ENCODE measurements at places on chromosomes 3 and 15. TPM values are rescaled to one million over a fixed set of nuclear protein-coding genes. Genes with fewer than 3 reads are reported as not detected.

DNA sequence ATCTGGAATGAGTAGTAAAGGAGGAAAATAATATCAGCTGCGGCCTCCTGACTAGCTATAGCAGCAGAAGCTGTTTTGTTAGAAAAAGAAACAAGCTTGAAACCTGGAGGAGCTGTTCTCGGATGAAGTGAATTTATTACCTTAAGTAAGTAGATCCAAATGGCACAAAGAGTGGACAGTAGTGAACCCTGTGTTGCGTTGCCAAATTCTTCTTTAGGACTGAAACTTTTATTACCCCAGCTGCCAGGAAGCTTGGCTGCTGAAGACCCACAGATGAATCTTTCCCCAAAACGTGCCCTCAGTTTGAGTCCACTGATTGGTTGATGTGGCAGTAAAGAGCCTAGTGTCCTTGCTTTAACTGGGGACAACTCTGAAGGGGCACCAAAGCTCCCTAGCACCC, 366.8 kb upstream of the GBE1 start:
- no peak for DNase-seq

SLC25A20 gene
- 48.0 TPM for total RNA-seq

DNA sequence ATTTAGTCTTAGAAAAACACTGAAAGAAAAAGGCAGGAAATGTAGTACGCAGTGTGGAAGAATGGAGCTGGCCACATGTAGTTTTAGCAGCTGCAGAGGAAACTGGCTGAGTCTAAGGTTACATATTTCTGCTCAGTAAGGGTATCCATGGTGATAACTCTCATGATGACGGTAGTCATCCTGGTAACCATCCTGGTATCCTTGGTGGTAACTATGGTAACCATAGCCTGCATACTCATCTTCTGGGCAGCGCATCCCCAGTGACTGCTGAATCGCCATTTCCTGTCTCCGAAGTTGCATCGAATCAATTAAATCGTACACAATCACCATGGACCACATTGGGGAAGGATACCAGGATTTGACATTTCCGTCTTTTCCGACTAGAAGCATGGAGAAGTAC, 35.7 kb downstream of the CCDC80 start:
- DNase-seq: peak; percentile 6

DNA sequence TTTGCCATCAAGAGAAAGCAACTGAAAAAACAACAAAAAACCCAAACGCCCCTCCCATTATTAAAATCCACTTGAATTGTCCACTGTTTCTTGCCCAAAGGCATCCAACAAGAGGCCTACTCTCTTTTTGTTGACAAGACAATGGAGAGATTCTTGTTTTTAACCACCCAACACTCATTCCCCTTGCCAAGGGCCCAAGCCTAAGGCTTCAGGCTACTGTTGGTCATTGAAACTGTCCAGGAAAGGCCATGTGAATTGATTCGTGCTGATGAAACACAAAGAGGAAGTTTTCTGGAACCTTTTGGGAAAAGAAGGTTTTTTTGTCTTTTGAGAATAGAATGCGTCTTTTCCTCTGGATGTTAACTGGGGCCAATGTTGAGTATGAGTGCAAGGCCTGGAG, 157.4 kb upstream of the PFN2 start:
- no peak for DNase-seq

- DNase-seq: peak; percentile 47
These were observed at the start of gene IGDCC3 for GRCh38 chr15:65377976-65378366. IGDCC3 (minus strand) TSS chr15:65378002; CDS start chr15:65377788, 214 bp downstream.

GABRA5 gene
- not detected for total RNA-seq

DNA sequence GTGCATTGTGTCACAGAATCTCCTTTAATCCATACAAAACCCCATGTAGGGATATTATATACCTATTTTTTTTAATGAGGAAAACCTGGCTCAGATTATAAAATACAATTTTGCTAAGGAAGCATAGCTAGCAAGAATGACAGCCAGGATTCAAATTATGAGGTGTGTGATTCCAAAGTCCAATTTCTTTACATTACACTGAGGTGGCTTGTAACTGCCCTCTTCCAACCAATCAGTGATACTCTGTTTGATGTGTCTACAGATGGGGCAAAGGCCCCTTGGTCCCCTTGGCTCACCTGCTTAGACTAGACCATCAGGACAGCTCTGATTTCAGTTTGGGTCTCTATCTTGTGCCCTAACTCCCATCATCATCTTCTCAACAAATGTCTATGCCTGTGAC, 120.3 kb upstream of the ADAMTS9 start:
- no peak for DNase-seq

B3GNT5 gene
- total RNA-seq: 10.6 TPM

- DNase-seq: no peak
These were observed 608.3 kb downstream of the ROBO2 start for GRCh38 chr3:77648214-77648613.

- DNase-seq: peak; percentile 27
These were observed 22.0 kb upstream of the DOCK3 start for GRCh38 chr3:50652709-50653108.

ST6GAL1 gene
- total RNA-seq: 189 TPM

AMOTL2 gene
- 149 TPM for total RNA-seq

DNA sequence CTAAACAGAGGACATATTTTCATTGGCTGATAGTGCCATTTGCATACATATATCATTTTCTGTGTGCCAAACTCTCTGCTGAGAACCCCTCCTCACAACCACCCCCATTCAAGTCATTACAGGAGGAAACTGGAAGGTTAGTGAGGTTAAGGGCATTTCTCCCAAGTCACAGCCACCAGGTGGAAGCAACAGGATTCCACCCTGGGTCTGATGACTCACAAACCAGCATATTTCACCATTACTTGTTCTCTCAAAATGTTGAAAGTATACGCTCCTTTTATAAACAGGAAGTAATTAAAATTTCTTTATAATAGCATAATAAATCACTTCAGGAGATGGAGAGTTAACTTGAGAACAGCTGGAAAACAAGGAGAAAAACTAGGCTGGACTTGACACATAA, 398.6 kb upstream of the WNT5A start:
- DNase-seq: no peak
